ENCODE measurements at places on chromosomes 13 and 19.
A peak's percentile ranks its signal among the peaks of the same experiment; 100 is the strongest.

GRCh38 chr13:102692491-102692826, 2.4 kb downstream of the METTL21C start:
- no peak for DNase-seq

GRCh38 chr13:51704399-51705313, 99.3 kb downstream of the DHRS12 start:
- peak; percentile 49 for DNase-seq

DNA sequence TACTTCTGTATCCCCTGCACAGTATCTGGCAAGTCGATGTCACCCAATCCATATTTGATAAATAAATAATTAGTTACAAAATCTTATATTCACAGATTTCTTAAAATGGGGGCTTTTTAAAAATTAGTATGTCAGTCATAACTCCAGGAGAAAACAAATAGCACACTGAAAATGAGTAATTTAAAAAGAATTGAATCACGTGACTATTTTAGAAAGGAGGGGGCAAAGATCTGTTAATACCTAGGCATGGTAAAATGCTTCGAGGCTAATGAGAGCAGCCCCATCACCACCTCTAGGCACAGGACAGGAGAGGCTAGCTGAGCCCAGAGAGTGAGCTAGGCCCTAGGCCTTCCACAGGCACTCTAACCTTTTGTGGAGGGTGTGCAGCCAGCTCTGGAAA, 94.7 kb downstream of the FREM2 start:
- no peak for DNase-seq

DNA sequence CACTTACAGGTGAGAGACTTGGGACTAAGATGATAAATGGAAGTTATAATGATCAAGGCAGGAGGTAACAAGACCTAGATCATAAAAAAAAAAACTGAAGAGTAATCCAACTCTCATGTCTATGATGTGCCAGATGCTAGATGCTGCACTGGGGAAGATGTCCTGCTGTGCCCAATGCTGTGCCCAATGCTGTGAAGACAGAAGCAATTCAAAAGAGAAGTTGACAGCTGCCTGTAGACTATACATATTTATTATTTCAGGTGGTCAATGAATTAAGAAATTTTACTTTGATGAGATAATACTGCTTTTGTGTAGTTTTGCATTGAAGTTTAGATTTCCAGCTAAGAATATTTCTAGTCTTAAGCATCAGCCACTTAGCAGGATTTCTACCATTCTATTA, 21.5 kb downstream of the VWA8 start:
- DNase-seq: no peak

DNA sequence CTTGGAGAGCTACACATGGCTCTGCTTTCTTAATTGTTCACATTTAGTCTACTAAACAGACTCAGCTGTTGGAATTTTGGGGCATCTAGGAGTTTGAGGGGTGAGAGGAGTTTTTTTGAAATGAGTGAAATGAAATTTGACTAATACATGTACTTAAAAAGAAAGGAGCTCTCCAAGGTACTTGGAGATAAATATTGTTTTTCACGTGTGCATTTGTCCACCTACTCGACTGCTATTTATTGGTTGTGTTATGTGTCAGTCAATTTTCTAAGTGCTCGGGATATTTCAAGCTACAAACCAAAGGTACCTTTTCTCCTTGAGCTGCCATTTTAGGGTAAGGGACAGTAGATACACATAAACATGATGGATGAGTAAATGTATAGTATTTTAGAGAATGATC, 697.0 kb downstream of the LIG4 start:
- DNase-seq: no peak

DNA sequence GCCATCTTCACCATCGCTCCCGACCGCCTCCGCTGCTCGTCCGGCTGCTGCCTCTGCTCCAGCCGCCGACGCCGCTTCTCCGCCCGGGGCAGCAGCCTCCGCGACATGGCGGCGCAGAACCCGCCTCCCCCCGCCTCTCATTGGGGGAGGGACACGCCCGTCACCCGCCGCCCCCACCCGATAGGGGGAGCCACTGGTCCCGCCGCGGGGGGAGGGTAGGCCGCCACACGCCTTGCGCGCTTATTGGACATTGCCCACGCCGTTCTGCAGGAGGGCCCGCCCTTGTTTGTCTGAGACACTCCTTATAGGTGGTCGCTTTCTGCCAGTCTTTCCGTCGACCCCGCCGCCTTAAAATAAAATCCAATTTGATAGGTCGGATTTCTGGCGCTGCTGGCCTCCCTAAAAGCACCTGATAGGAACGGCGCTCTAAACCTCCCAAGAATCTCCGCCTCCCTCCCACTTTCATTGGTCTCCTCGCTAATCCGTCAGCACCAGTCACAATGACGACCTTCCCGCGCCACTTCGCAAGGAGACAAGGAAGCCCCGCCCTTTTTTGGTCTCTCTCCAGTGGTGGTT, at the start of gene HNRNPL:
TSS of gene HNRNPL (minus strand) at position 127 of the 576 bp plus-strand sequence. CDS start at position 107, 20 bp downstream.
- no peak for DNase-seq

DNA sequence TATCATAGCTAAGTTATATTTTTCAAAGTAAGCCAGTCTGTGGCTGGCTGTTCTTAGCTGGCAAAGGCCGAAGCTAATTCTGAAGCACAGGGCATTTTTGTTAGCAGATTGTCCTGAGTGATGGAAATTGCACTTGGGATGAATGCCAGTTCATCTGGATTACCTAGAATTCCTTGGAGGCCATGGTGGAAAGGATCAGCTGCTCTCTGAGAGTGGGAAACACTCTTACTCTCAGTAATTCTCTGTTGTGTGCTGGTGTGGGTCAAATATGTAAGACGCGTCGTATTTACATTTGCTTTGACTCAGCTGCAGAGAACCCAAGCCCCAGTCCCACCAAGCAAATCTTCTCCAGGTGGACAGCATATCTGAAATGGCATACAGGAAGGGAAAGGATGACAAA, 60.7 kb upstream of the C1QTNF9B start:
- DNase-seq: no peak

GRCh38 chr13:47170971-47171370, 274.1 kb upstream of the HTR2A start:
- no peak for DNase-seq

- DNase-seq: no peak
Measured at GRCh38 chr19:16594681-16595091, 22.5 kb upstream of the SLC35E1 start.

- DNase-seq: no peak
Measured at GRCh38 chr19:1260749-1261537, 8.2 kb upstream of the CIRBP start.

GRCh38 chr13:51596541-51596940, 12.3 kb downstream of the WDFY2 start:
- no peak for DNase-seq

DNA sequence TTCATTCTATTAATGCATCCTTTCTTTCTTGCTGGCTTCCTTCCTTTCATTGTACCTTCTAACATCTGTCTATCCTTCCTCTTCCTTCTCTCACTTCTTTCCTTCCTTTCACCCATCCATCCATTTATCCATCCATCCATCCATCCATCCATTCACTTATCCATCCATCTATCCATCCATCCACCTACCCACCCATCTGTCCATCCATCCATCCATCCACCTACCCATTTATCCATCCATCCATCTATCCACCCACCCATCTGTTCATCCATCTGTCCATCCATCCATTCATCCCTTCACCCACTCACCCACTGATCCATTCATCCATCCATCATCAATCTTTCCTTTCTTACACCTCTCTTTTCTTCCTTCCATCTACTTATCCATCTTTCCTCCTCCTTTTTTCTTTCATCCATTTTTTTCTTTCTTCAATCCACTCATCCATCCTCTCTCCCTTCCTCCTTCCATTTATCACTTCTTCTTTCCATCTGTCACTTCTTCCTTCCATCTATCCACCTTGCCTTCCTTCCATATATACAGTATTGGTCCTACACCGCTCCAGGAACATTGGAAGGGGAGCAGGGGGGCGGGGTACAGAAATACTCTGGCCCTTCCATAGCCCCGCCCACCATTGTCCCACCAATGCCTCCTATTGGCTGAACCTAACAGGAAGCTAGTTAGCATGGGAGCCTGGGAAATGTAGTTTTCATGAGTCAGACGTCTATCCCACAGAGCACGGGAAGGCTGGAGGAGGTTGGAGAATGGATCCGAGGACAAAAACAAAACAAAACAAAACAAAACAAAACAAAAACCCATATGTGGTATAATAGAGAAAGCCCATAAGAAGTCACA, 45.9 kb downstream of the MBD3L1 start:
- DNase-seq: no peak

- no peak for DNase-seq
Measured at GRCh38 chr13:113124211-113124970, 1.8 kb downstream of the F10 start.

DNA sequence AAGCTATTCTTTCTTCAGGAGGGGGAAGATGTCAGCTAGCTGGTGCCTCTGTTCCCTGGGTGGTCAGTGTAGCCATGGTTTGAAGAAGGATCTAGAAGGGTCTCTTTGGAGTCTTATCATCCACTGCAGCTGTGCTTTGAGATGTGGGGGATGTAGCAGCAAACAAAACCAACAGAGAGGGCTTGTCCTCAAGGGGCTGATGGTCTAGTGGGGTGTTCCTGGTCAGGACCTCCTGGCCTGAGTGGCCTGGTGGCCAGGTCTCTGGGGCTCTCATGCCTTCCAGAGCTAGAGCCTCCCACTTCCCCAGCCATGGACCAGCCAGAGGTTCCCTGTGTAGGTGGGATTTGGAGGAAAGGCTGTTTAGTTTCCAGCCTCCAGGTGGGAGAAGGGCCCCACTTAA, 40.3 kb downstream of the LYL1 start:
- no peak for DNase-seq

GRCh38 chr19:44942067-44942571, at the start of gene APOC4:
APOC4 (plus strand) TSS chr19:44942237; CDS start chr19:44942278, 41 bp downstream.
- no peak for DNase-seq

GRCh38 chr13:53201454-53202225, 173.0 kb downstream of the OLFM4 start:
- no peak for DNase-seq

DNA sequence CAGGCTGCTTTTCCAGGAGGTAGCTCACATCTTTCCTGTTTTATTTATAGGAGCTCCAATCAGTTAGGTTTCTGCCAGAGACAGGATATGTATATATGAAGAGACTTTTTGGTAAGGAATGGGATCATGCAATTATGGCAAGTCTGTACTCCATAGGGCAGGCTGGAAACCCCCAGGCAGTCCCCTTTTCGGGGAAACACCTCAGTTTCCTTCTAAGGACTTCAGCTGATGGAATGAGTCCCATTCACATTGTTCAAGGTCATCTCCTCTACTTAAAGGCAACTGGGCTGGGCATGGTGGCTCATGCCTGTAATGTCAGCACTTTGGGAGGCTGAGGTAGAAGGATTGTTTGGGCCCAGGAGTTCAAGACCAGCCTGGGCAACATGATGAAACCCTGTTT, 10.9 kb upstream of the SLC25A42 start:
- DNase-seq: no peak

- no peak for DNase-seq
Measured at GRCh38 chr13:113451951-113452421, 1.3 kb downstream of the ADPRHL1 start.

DNA sequence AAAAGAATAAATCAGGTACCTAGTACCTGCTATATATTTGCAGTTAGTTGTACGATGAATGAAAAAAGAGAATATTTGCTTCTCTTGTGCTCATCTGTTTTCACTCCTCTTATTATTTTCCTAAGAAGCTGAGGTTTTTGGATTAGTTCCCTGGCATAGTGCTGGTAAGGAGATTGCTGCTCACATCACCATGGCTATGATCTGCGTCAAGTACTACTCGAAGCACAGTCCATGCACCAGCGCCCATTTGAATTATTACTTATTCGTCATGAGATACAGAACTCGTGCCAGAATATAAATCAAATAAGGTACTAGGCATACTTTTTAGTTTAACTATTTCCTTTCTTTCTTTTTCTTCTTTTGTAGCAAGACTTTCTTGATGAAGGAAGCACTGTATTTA, 7.1 kb downstream of the SERTM1 start:
- DNase-seq: no peak

GRCh38 chr13:109733550-109733949, 52.8 kb downstream of the IRS2 start:
- no peak for DNase-seq

GRCh38 chr13:59842507-59842906, 321.2 kb downstream of the DIAPH3 start:
- no peak for DNase-seq

Measured in GM12864 (cell line).